ENCODE measurements at places on chromosomes 6 and 20.

GRCh38 chr6:163354085-163354484 is 60.4 kb upstream of the QKI start:
- peak; percentile 22 for DNase-seq

DNA sequence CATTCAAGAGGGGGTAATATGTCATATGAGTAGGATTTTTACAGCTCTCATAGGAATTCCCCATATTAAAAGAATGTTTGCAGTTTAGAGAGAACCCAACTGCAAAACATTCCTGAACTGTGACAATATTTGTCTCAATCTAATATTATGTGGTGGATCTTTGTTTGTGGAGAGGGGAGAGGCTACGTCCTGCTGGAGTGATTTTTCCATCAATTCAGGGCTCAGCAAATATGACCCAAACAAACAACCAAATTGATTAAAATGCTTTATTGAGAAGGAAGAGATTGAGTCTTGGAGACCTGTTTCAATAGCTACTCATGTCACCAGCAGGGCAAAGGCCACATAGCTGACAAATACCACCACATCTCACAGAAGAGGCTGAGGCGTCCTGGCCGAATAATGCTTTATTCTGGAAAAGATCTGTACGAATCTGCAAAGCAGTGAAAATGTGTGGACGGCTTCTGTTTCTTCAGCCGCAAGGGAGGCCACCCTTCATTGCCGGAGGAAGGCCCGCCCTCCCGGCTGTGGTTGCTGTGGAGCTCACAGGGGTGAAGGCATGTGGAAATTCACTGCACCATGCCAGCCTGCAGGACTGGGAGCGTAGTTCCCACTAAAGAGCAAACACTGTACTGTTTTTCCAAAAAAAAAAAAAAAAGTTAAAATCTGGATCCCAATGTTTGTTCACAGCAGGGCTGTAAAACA is 89.7 kb upstream of the QKI start:
- DNase-seq: no peak

- DNase-seq: no peak
Measured at GRCh38 chr6:17552861-17553260, 47.2 kb upstream of the FAM8A1 start.

- no peak for DNase-seq
Measured at GRCh38 chr20:60482221-60483008, 524.2 kb downstream of the CDH26 start.

GRCh38 chr6:111583986-111584385 is 21.7 kb downstream of the TRAF3IP2 start:
- DNase-seq: no peak

DNA sequence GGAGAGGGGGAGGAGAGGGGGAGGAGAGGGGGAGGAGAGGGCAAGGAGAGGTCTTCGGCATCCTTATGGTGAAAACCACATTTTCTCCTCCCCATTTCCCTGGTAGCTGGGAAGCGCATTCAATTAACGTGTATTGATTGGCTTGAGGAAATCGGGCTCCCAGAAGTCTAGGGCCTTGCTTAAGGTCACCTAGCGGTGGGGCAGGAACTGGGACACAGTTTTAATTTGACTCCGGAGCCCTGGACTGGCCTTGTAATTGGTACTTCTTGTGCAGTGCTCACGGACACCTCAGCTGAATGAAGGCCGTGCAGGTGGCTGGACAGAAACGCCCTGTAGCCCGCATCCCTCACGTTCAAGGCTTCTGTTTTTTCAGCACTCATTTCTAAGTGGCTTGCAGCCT is 42.8 kb downstream of the CTCFL start:
- DNase-seq: no peak

GRCh38 chr6:143961066-143961465 is 47.0 kb downstream of the PLAGL1 start:
- no peak for DNase-seq

DNA sequence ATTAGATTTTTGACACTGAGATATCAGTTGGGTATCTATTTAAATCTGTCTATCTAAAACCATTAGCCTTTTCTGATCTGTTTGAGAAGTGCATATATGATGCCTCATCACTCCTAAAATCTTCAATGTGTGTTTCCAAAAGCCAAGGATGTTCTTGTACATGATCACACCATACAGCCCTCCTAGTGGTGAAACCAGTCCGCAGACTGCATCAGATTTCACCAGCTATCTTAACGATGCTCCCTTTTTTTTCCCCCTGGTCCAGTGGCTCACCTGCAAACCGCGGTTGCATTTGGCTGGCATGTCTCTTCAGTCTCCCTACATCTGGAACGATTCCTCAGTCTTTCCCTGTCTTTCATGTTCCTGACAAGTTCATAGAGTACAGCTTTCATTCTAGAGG is 4.0 kb downstream of the KIZ start:
- no peak for DNase-seq

DNA sequence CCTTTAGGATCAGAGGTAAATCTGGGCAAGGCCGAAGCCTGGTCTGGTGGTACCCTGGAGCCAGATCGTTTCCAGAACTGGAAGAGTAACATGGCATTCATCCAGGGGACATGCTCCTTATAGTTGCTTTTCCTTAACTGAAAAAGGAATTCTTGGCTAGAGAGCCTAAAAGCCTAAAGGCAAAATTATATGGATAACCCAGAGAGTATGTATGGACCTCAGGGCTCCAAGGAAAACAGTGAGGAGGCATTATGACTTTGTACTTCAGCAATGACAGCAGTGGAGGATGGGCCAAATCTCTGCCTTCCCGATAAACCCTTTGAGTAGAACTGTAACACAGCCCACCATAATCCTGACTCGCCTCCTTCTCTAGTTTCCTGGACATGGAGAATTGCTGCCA is 29.3 kb downstream of the ARHGAP18 start:
- no peak for DNase-seq

DNA sequence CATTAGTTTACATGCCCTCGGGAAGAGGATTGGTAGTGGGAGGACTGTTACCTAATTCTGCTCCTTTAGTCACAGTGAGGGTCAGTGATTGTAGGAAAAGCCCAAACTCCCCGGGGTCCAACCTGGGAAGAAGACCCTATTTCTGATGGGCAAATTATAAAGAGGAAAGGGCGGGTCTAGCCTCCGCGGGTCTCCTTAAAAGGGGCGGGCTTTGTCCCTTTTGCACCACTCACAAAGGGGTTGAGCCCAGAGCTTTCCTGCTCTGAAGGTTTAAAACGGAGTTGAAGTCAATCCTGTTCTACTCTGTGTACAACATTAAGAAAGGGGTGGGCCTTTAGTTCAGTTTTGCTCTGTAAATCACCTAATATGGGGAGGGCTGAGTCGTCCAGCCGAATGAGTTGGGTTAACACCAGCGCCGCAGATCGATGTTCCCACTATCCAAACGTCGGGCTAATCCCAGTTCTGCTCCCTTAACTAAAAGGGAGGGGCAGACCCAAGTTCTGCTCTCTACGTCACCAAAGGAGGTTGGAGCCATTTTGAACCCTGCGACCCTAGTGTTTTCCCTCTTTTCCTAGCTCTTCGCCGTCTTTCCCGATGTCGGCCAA is 920 bp upstream of the RNF5 start:
- DNase-seq: no peak
